SW 1271 (cell line): ENCODE measurements at places on chromosomes 7 and 10.

- no peak for DNase-seq
These were observed 1.8 kb downstream of the PARP12 start for GRCh38 chr7:140060788-140061606.

GRCh38 chr10:122426829-122427228 is 27.6 kb upstream of the ARMS2 start:
- DNase-seq, result no peak

DNA sequence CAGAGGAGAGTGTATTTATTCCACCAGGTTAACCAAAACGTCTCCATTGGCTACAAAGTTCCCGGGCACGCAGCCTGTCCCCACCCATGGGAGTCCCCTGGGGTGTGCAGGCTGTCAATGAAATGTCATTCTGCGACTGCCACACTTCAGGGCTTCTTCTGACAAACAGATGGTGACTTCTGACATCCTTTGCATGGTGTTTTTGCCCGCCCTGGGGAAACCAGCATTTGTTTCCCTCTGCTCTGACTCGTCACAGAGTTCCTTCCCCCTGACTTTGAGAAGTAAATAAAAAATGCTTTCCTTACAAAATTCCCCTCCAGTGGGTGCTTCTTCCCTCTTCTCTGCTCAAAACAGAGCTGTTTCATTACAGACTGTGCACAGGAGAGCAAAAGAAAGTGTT is 38.2 kb downstream of the TNS3 start:
- DNase-seq, result no peak

- DNase-seq, result no peak
These were observed 385.6 kb upstream of the NPVF start for GRCh38 chr7:25613912-25614311.

DNA sequence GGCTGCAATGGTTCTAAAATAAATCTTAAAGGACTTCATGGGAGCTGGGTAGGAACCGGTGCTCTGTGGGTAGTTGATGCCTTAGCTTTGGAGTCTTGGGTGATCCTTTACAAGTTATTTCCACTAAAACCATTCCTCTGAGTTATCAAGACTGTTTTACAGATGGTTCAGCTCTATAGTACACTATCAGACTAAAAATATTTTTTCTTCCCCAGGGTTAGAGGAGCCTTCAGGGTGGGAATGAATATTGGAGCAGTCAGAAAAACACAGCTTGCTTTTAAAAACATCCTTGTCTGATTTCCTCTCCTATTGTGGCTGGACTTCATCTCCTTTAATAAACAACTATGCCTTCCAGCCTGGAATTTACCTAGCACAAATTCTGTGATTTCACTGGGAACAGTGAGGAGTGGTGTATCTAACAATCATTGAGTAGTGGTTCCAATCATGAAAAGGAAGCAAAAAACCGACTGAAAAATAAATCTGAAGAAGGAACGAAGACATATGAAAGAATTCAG is 102.6 kb upstream of the AFAP1L2 start:
- no peak for DNase-seq

- no peak for DNase-seq
These were observed 47.9 kb downstream of the PWWP2B start for GRCh38 chr10:132444877-132445351.

GRCh38 chr7:47327698-47328391 is 254.1 kb downstream of the TNS3 start:
- no peak for DNase-seq

DNA sequence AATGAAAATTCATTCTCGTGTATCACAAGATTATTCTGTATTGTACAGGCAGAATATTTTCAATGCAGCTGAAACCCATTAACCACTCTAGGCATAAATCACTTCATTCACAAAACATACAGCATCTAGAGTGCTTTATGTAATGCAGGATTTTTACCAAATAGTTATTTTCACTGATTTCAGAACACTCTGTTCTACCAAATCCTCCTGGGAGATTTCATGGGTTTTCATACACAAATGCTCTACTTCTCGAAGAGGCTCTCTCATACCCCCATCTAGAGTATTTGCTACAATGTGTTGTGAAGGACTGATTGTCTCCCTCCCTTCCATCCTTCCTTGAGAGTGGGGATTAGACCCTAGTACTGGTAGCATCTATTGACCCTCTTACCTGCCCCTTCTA is 209.2 kb upstream of the LRRN3 start:
- DNase-seq, result no peak

GRCh38 chr7:95434557-95435421 is at the start of gene PON2:
PON2 (minus strand) TSS chr7:95435028; CDS start chr7:95434951, 77 bp downstream.
- DNase-seq, result peak; percentile 44

DNA sequence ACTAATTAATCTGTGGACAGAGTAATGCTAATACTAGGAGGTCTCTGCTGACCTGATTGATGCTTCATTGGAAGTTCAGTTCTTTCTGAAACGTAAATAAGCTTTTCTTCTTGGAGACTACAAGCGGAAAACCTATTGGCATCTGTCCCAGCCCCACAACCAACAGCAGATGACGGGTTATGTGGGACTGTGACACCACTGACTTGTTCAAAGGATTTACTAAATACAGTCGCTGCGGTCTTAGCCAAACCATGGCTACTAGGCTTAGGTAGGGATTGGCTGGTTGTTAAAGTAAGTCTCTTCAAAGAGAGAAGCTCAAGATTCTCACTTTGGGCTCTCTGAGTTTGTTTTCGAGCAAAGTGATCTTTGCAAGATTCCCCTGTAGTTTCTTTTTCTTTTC is 68.3 kb downstream of the HYCC1 start:
- no peak for DNase-seq

DNA sequence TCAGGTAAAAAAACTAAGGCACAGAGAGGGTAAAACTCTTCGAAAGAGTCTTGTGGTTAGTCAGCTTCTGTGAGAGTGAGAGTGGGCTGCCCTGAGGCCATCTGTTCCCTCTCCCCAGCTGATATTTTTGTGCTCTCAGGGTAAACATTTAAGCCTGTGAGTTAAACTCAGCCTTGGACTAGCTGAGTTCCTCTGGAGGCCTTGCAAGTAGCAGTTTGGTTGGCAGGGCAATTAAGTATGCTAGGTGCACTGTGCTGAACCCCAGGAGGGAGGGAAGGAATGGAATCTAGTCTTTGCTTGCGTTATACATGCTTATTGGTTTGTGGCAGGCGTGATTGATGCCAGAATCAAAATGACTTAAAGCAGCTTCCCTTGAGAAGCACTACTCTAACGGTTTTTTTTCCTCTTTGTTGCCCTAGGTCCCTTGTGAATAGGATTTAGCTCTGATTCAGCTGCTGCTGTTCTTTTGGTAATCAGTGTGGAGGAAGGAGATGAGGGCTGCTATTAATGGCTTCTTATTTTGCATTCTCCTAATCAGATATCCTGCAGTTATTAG is 140.2 kb downstream of the AUTS2 start:
- no peak for DNase-seq

GRCh38 chr7:130065500-130066152 is 4.7 kb upstream of the KLHDC10 start:
- no peak for DNase-seq

GRCh38 chr10:70820976-70821750 is 5.4 kb downstream of the SGPL1 start:
- DNase-seq, result no peak

DNA sequence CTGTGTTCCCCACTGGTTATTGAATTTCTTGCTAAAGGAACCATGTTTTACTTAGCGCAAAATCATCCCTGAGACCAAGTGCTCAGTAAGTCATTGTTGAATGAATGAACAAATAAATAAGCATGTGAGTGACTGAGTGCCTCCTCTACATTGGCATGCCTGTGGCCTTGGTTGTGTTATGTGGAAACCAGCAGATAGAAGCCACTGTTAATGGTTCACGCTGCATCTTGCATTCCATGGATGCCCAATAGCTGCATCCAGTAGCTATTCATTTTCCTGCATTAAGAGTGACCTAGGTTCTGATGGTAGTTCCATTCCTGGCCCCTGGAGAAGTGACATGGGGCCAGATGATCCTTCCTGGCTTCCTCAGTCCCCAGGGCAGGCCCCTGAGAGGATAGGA is 113.3 kb upstream of the BMPER start:
- no peak for DNase-seq

GRCh38 chr10:32790483-32790882 is 167.5 kb downstream of the ITGB1 start:
- no peak for DNase-seq

DNA sequence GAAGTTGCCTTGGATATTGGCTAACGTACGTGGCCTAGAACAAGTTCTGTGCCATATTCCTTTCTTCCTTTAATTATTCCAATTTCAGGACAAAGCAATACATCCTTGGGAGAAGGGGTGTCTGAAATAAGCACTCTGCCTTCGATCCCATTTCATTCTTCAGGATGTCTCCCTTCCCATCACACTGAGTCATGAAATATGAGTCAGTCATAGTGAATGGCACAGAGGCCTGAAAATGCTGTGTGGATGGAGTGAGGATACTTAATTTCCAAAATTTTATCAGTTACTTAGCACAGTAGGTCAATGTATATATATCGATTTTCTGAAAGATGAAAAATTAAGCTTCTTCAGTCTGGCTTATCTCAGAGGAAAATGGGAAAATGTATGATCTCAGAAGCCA is 19.5 kb downstream of the EVX1 start:
- DNase-seq, result no peak

- no peak for DNase-seq
These were observed 57.1 kb downstream of the ZNF467 start for GRCh38 chr7:149716007-149716931.

DNA sequence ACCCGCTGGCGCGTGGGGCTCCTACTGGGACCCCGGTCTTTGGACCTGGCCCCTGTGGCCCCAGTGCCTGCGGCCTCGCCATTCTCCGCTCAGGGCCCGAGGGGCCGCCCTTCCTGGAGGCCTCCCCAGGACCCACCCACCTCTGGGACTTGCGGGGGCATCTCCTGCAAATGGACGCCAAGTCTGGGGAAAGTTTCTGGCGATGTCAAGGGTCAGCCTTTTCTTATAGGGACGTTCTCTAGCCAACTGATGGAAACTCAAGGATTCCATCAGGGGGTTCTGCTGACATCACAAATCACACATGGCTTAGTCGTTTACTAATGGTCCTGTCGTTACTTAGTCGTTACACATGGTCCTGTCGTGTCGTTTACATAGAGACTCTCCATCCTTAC is 57.7 kb upstream of the RHOBTB1 start:
- no peak for DNase-seq

GRCh38 chr10:3874990-3875841 is 90.2 kb upstream of the KLF6 start:
- no peak for DNase-seq

DNA sequence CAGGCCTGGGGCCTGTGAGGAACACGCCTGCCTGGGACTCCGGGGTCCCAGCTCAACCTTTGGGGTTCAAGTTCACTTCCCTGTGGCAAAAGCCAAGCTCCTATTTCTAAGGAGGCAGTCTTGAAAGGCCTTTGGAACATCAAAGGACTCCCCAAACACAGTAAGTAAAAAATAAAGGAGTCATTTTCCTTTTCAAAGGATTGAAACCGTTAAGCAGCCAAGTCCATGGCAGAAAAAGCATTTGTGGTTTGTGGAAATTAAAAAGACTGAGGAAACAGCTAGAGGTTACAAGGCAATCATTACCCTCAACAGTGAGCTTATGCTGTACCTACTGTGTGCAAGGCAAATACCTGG is 200.8 kb downstream of the MYOF start:
- DNase-seq, result no peak

- DNase-seq, result no peak
These were observed 144.2 kb downstream of the SPAG6 start for GRCh38 chr10:22489467-22489866.

GRCh38 chr7:121957626-121958025 is 84.7 kb downstream of the PTPRZ1 start:
- no peak for DNase-seq

DNA sequence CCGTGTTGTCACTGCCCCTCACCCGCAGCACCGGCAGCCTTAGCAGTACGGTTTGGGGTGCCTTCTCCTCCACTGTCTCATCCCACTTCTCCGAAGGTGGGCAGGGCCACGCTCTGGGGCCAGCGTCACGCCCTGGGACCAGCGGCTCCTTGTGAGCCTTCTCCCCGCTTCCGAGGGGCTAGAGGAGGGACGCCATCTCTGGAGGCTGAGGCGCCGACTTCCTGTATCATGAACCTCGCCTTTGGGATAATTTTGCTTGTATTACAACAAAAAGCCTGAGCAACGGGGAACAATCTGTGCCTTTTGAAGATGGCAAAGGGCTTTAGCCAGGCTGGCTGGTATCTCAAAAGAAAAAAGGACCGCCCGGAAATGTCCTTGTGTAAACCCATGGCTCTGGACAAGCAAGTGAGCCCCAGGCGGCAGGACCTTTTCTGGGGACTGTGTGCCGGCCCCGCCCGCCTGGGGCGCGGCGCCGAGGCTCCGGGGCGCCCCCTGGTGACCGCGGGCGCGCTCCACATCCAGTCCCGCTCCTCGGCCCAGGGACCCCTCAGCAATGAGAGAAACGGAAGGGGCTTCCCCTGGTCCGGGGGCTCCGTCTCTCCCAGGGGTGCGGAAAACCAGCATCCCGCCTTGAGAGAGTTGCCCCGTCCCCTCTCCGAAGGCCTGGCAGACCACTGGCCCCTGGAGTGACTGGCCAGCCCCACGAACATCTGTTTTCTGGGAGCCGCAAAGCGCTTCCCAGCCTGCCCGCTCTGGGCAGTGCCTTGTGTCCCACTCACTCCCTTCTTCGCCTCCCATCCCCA is 3.8 kb downstream of the DEPP1 start:
- no peak for DNase-seq

DNA sequence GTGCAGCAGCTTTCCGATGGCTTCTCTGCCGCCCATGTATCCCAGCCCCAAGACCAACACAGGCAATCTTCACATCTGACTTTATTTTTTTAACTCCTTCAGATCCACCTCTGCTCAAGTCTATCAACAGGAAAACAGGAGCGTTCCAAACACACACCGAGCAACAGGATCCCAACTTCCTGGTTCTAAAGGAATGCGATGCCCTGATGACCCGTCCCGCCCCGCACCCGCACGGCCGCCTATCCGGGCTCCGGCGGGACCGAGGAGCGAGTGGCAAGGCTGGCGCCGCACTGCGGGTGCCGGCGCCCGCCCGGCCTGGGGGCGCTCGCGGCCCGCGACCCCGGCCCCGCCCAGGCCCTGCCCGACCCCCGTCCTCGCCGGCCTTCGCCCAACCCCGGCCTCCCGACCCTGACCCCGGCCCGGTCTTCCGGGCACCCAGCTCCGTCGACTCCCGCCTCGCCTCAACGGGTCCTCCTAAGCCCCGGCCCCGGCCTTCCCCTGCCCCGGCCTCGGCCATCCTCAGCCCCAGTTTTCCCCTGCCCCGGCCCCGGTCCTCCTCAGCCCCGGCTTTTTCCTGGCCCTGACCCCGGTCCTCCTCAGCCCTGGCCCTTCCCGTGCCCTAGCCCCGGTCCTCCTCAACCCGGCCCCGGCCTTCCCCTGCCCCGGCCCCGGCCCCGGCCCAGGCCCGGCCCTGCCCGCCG is 730 bp downstream of the LARP4B start:
- DNase-seq, result no peak

GRCh38 chr10:28807760-28808613 is 130.7 kb downstream of the BAMBI start:
- DNase-seq, result no peak

DNA sequence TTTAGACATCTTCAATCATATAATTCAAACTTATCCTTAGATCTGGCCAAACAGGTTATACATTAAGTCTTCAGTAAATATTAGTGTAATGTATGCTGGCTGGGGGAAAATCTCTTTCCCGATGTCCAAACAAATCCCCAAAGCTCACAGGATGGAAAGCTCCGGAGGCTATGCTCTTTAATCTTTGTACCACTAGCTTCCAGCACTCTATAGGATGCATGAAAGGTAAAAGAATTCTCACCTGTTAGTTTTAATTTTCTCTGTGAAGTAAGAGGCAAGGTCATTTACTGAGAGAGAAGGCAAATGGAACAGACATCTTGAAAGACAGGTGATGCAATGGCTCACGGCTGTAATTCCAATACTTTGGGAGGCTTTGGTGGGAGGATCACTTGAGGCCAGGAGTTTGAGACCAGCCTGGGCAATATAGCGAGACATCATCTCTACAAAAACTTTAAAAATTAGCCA is 99.8 kb upstream of the KIF5B start:
- DNase-seq, result no peak
